ENCODE measurements at places on chromosomes 1 and 21. TPM values are rescaled to one million over a fixed set of nuclear protein-coding genes. Genes with fewer than 3 reads are reported as not detected.

- DNase-seq: peak; percentile 79
- no peaks in the 10 kb centered on the region for H3K4me1 ChIP-seq
- no peaks in the 10 kb centered on the region for H3K27me3 ChIP-seq
- no peak overlapping the region for H3K4me3 ChIP-seq
These were observed 21.8 kb upstream of the SDHB start for GRCh38 chr1:17075470-17076255.

DNA sequence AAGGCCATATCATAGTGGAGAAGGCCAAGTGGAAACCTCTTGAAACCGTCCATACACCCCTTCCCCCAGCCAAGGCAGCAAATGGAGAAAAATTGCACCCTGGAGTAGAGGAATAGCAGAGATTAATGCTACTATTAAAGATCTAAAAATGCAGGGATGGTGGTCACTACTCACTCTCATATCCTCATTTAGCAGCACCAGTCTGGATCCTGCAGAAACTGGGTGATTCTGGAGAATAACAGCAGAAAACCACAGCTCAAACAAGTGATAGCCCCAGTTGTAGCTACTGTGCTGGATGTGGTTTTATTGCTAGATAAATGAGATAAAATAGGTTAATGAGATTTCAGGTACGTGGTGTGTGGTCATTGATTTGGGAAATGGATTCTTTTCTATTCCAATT lies 30.3 kb downstream of the S1PR1 start:
- peaks cover 8% of the 10 kb centered on the region for H3K4me1 ChIP-seq
- DNase-seq: no peak

Gene C1orf210
- total RNA-seq: not detected

DNA sequence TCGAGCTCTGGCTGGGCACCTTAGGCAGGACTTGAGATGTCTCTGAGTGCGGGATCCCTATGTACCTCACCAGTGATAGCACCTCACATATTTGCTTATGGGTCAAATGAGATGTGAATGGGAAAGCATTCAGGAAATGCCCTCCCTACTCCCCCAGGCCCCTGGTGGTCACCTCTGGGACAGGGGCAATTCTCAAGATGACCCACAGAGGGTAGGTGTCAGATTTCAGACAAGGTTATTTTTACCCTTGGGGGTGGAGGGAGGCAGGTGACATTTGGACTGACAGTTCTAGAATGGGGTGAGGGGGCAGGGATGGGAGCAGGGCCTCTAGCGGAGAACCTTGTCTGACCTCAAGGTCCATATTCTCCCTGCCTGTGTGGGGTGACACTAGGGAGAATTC lies 27.1 kb downstream of the ACOT11 start:
- H3K4me1 ChIP-seq: peaks cover 32% of the 10 kb centered on the region
- no peaks in the 10 kb centered on the region for H3K36me3 ChIP-seq
- no peak for DNase-seq
- H3K4me3 ChIP-seq: no peak overlapping the region
- no peak overlapping the region for H3K27ac ChIP-seq

Gene NVL
- 101 TPM for total RNA-seq

Gene TENT5C
- 0.39 TPM for total RNA-seq

GRCh38 chr1:44235808-44236207 lies 22.5 kb downstream of the DMAP1 start:
- H3K4me1 ChIP-seq: peaks cover 25% of the 10 kb centered on the region
- no peaks in the 10 kb centered on the region for H3K27me3 ChIP-seq
- H3K4me3 ChIP-seq: no peak overlapping the region
- DNase-seq: no peak

DNA sequence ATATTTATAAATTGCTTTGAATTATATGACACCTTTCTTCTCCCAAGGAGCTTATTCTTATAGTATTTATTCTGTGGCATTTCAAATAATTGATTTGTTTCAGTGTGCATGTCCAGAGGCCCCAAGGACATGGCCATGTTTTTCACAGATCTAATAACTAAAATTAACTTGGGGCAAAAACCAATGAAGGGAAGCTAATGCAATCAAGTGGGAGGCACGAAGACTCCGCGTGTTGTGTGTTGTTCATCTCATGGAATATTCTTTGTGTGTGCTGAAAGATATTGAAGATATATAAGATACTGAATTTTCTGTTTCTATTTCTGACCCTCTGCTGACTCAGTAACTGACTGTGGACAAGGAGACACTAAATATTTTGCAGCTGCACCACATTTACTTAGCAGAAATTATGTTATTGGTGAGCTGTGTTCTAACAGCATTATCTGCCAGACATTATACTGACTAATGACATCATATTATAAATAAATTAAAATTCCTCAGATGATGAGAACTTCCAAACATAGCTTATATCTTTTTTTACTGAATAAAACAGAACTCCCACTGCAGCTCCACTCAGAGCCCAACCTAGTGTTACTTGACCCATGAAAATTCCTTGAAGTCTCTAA lies 519.3 kb upstream of the CXADR start:
- DNase-seq: no peak
- H3K36me3 ChIP-seq: no peaks in the 10 kb centered on the region
- H3K4me1 ChIP-seq: no peaks in the 10 kb centered on the region
- no peak overlapping the region for H3K27ac ChIP-seq
- H3K27me3 ChIP-seq: no peaks in the 10 kb centered on the region

- H3K27ac ChIP-seq: no peak overlapping the region
- H3K4me3 ChIP-seq: peak overlapping the region; percentile 49
- H3K27me3 ChIP-seq: no peaks in the 10 kb centered on the region
- DNase-seq: no peak
These were observed 838 bp upstream of the IBA57 start for GRCh38 chr1:228164561-228165371.

Gene RIMS3
- 17.2 TPM for total RNA-seq

Gene VSIG8
- total RNA-seq: not detected

All from neural progenitor cell (in vitro differentiated cells).